Epithelial cell of proximal tubule (primary cell): ENCODE measurements at places on chromosomes 5 and 9. TPM values are rescaled to one million over a fixed set of nuclear protein-coding genes. Genes with fewer than 3 reads are reported as not detected.

- DNase-seq: no peak
Measured at GRCh38 chr5:33479311-33479710, 38.5 kb downstream of the TARS1 start.

- no peak for DNase-seq
Measured at GRCh38 chr9:128323212-128323730, 632 bp downstream of the COQ4 start.

Gene SLC6A3
- total RNA-seq: not detected in 2 replicates

DNA sequence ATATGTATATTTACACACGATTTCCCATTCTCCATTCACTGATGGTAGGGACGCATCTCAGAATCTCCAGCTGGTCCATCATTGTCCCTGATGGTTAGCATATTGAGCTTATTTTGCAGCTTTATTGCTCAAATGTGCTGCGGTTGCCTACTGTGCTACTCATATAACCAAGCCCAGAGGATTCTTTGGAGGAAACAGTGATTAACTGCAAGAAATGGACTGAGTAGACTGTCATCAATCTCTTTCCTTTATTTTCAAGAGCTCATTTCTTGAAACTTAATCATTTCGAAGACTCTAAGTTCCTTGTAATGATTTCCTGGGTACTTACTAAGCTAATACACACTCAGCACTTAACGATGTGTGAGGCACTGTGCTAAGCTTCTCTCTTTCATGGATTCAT is 119.0 kb downstream of the MAT2B start:
- no peak for DNase-seq

- DNase-seq: no peak
Measured at GRCh38 chr5:116583862-116584222, 9.2 kb upstream of the SEMA6A start.

Gene ITK
- total RNA-seq: 0.29 TPM in 1 of 2 replicates, not detected in the other

- DNase-seq: no peak
Measured at GRCh38 chr9:124475158-124475867, 25.1 kb downstream of the ADGRD2 start.

Gene DDX4
- not detected in 2 replicates for total RNA-seq

DNA sequence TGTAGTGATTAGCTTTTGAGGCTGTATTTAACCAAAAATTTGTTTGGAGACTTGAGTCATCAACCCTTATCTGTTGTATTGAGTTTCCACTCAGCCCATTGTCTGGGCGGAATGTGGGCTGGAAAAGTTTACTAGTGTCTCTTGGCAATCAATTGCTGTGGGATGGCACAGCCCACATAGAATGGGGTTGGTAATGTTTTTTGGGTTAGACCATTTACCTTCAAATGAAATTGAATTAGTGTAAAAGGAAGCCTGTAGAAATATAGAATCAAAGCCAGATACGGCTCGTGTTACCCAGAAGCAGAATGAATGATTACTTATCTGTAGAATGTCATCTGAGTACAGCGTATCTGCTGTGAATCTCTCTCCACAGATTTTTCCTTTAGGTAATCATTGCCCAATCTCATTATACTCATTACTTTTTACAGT is 142.9 kb downstream of the AOPEP start:
- DNase-seq: no peak
